ENCODE measurements at places on chromosomes 7 and 10.

DNA sequence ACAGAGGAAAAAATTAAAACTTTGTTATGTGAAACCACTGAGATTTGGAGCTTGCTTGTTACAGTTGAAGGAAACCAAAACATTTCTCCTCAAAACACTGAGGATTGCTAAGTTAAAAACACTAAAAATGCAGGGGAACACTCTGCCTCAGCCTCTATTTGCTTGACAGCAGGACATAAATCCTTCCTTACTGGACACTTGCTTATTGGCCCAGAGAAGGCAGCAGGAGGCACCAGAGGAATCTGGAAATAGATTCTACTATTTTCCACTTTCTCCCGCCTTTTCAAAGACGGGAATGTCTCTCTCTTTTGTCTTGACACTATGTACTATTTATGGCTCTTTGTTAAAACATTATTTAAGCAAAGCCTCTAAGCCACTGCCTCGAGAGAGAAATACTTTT, 67.9 kb downstream of the MTURN start:
- peaks cover 4% of the 10 kb centered on the region for H3K36me3 ChIP-seq
- no peak for DNase-seq
- H3K27ac ChIP-seq: no peak overlapping the region
- no peaks in the 10 kb centered on the region for H3K27me3 ChIP-seq

- no peak overlapping the region for H3K27ac ChIP-seq
- H3K27me3 ChIP-seq: no peaks in the 10 kb centered on the region
- H3K36me3 ChIP-seq: no peaks in the 10 kb centered on the region
- H3K4me1 ChIP-seq: no peaks in the 10 kb centered on the region
These were observed 12.7 kb upstream of the RHBDD2 start for GRCh38 chr7:75866114-75866488.

GRCh38 chr10:47020471-47020870, 109.2 kb downstream of the PTPN20 start:
- H3K4me1 ChIP-seq: peaks cover 13% of the 10 kb centered on the region
- H3K4me3 ChIP-seq: no peak overlapping the region
- no peaks in the 10 kb centered on the region for H3K27me3 ChIP-seq
- no peak for DNase-seq
- H3K36me3 ChIP-seq: no peaks in the 10 kb centered on the region
- no peak overlapping the region for H3K27ac ChIP-seq

GRCh38 chr10:93067443-93068365, 6.0 kb upstream of the CYP26A1 start:
- no peak for DNase-seq
- H3K27ac ChIP-seq: no peak overlapping the region
- H3K4me3 ChIP-seq: no peak overlapping the region

GRCh38 chr7:24908727-24909126, 71.3 kb downstream of the OSBPL3 start:
- no peaks in the 10 kb centered on the region for H3K27me3 ChIP-seq
- no peak overlapping the region for H3K4me3 ChIP-seq
- no peak for DNase-seq
- peaks cover 4% of the 10 kb centered on the region for H3K36me3 ChIP-seq
- no peak overlapping the region for H3K27ac ChIP-seq

GRCh38 chr10:131727560-131727959, 173.2 kb upstream of the PPP2R2D start:
- H3K27me3 ChIP-seq: peaks cover 9% of the 10 kb centered on the region
- H3K4me1 ChIP-seq: peaks cover 13% of the 10 kb centered on the region
- H3K36me3 ChIP-seq: no peaks in the 10 kb centered on the region
- no peak overlapping the region for H3K27ac ChIP-seq
- DNase-seq: no peak

DNA sequence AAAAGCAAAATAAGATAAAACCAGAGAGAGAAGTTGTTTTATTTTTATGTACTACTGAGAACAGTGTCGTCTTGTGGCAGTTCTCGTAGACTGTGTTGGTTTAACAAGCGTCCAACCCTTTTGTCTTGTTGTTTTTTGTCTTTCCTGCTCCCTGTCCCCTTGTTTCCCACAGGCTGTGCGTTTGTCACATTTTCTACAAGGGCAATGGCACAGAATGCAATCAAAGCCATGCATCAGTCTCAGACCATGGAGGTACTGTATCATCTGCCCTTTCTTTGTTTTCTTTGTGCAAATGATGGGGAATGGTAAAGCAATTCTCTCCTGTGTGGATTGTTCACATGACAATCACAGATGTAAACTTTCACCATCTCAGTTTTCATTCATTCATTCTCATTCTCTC, 248.8 kb downstream of the CELF2 start:
- peaks cover 98% of the 10 kb centered on the region for H3K36me3 ChIP-seq
- no peak for DNase-seq
- H3K27ac ChIP-seq: no peak overlapping the region
- no peak overlapping the region for H3K4me3 ChIP-seq
- peaks cover 14% of the 10 kb centered on the region for H3K4me1 ChIP-seq
- H3K27me3 ChIP-seq: no peaks in the 10 kb centered on the region

- H3K27ac ChIP-seq: no peak overlapping the region
- H3K36me3 ChIP-seq: no peaks in the 10 kb centered on the region
- no peaks in the 10 kb centered on the region for H3K4me1 ChIP-seq
- no peak overlapping the region for H3K4me3 ChIP-seq
- no peaks in the 10 kb centered on the region for H3K27me3 ChIP-seq
- DNase-seq: no peak
These were observed 52.3 kb upstream of the ANTXRL start for GRCh38 chr10:46234431-46235060.

Measured in common myeloid progenitor, CD34-positive (primary cell).